Aorta (tissue), 5 donors: ENCODE measurements at places on chromosomes 7 and 10.
A peak's percentile ranks its signal among the peaks of the same experiment; 100 is the strongest.

GRCh38 chr7:127792528-127793342 lies 140.7 kb downstream of the SND1 start:
- no peak for DNase-seq

GRCh38 chr10:26448706-26449435 lies 10.7 kb downstream of the APBB1IP start:
- no peak for DNase-seq

DNA sequence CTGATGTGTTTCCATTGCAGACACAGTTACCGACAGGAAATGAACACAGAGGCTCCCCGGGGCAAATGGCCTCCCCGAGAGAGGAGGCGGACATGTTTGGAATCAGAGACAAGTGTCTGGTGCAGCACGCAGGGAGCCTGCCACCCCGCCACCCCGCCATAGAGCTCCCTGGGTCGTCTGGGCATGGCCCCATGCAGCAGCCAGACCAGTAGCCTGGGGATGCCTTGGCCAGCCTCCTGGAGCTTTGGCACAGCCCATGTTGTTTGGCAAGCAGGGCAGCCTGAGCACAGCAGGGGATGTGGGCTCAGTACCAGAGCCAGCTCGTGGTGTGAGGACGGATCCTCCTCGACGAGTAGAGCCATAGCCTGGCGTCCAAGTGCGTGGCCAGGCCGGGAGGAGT lies 80.8 kb downstream of the NKX6-2 start:
- DNase-seq: peak; percentile 63

- no peak for DNase-seq
These were observed 228.0 kb downstream of the ELMO1 start for GRCh38 chr7:37220664-37221063.

- no peak for DNase-seq
These were observed 140.0 kb upstream of the NRBF2 start for GRCh38 chr10:62993121-62993520.
